ENCODE measurements at places on chromosomes 12 and 14. TPM values are rescaled to one million over a fixed set of nuclear protein-coding genes. Genes with fewer than 3 reads are reported as not detected.
A peak's percentile ranks its signal among the peaks of the same experiment; 100 is the strongest.

The MMP19 gene
- total RNA-seq: 0.08 TPM

GRCh38 chr14:96586921-96587822, 85.0 kb downstream of the PAPOLA start:
- no peak for DNase-seq

GRCh38 chr14:101017209-101017608, 113.7 kb upstream of the RTL1 start:
- DNase-seq: no peak

DNA sequence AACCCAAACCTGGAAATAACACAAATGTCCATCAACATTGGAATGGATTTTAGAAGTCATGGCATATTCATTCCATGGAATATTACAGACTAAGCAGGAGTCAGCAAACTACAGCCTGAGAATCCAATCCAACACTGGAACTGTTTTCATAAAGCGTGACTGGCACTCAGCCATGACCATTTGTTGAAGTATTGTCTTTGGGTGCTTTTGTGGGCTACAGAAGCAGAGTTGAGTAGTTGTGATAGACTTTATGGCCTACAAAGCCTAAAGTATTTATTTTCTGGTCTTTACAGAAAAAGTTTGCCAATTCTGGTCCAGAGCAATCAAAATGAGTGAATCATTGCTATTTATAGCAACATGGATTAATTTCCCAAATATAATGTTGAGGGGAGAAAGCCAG, 34.5 kb upstream of the FRS2 start:
- no peak for DNase-seq

DNA sequence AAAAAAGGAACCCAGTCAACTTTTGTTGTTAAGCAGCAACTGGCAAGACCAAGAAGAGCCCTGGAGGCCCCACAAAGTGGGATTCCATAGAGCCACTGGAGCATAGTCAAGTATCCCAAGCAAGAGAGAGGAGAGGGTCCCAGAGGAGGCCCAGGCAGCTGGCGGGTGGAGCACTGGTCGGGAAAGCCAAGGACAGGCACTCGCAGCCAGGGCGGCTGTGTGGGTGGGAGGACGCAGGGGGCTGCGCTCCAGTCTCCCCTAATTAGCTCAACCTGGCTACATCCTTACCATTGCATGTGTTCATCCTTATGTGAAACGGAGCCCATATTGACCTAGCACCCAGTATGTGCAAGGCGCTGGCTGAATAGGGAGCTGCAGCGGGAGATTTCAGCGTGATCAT, 18.3 kb upstream of the ZFP36L1 start:
- no peak for DNase-seq

The ACVRL1 gene
- total RNA-seq: 4.7 TPM

GRCh38 chr14:55303691-55304145, 32.5 kb downstream of the FBXO34 start:
- no peak for DNase-seq

DNA sequence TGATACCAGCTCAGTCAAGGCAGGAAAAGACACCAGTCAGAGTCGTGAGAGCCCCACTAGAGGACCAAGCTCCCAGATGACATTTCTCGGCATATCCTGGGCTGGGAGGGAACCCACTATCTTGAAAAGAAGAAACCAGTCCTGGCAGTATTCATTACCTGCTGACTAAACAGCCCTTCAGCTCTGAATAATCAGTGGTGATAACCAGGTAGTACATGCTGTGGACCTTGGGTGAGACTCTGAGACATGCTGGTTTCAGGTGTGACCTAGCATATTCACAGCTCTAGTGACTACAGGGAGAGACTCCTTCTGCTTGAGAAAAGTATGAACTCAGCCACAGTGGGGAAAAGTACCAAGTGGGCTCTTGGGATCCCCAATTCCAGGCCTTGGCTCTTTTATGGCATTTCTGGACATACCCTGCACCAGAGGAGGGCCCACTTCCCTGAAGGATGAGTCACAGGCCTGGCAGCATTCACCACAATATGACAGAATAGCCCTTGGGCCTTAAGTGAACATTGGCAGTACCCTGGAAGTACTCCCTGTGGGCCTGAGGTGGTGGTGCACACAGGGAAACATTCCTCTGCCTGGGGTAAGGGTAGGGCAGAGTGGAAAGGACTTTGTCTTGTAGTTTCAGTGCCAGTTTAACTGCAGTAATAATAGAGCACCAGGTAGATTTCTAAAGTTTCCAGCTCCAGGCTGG, 82.6 kb upstream of the SLC38A4 start:
- DNase-seq: no peak

DNA sequence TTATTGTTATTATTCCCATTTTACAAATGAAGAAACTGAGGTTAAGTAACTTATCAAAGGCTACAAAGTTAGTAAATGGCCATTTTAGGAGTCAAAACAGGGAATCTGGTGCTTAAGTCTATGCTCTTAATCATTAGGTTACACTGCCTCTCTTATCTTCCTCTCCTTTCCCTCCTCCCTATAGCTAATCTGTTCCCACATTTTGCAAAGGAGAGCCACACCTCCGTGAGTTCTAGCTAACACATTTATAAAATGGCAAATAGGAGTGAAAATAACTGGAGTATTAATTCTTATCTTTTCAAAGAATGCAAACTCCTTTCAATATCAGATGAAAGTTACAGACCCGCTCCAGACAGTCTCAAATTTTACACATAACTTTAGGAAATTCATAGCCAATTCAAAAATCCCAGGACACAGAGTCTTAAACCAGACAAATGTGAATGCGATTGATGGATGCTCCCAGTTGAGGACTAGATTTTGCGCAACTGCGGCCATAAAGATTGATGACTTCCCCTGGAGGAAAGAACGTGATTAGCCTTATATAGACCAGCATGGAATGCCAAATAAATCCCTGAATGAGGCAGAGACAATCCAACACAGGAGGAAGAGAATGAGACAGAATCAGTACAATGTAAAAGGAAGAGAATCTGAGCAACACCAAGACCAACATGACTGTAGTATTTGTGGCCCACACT, 225.0 kb upstream of the ARID2 start:
- no peak for DNase-seq

GRCh38 chr14:101717663-101718490, 43.6 kb upstream of the PPP2R5C start:
- DNase-seq: no peak

The CACNA2D4 gene
- 3.2 TPM for total RNA-seq

DNA sequence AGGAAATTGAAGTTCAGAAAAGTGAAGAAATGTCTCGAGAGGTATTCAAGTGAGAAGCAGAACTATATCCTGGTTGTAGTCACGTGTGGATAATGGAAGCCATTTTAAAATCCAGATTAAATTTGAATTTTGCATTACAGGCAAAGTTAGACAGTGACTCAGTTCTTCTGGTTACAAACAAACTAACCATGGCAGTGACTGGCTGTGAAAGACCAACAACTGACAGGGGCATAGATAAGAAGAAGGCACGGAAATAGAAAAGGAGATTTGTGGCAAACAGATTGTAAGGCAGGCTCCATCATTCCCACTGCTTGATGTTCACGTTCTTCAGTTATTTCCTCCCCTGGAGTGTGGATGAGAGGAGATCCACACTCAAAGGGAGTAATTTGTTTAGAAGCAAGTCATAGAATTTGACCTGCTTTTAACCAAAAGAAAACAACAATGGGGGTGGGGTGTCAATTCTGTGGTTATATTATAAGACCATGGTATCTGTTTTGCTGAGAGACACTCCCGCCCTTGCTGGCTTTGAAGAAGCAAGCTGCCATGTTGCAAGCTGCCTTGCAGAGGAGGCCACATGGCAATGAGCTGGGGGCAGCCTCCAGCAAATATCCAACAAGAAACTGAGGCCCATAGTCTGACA, 795.3 kb downstream of the VRK1 start:
- no peak for DNase-seq

DNA sequence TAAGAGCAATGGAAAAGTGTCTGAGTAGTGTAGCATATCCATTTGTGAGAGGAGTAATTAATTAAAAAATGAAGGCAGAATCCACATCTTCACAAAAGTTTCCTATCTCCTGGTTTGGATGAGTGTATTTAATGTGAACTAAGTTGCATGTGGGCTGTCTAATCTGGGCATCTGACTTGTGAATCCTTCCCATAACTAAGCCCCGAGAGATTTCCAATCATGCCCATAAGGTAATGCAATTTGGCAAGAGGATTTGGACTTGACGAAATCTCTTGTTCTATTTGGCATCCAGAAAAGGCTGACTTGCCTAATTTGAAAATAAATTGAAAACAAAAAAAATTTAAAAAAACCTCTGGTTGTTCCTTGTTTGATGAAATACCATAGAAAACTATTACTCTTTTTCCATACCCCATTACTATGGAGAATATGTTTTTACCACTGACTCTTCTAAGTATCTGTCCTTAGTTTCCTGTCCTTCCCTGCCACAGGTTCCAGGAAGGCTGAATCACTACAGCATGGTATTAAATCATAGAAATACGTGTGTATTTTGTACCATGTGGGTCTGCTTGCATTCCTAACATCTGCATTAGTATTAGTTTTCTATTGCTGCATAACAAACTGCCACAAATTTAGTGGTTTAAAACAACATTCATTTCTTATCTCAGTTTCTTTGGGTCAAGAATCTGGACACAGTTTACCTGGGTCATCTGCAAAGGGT, 48.4 kb downstream of the ETV6 start:
- DNase-seq: no peak

DNA sequence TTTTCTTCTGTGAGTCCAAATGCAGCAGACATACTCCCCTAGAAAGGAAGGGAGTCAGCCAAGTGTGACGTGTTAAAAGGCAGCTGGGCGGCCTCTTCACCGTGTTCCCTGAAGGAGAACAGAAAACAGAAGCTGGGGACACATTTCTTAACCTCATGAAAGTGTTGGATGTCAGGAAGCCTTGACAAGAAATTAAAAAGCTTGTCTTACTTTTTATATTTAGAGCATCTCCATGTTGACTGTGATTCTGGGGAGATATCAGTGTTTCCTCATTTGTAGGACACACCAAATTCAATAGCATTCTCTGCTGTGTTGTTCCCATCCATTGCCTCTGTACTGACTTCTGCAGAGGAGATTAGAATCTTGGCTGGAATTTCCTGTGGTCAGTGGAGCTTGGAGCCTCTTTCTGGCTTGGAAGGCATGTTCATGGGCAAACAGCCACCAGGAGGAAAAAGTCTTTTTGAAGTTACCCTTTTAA, 93.7 kb downstream of the RMST start:
- DNase-seq: peak; percentile 74

The ADAM21 gene
- 0.08 TPM for total RNA-seq

The MYO1H gene
- not detected for total RNA-seq

The APOF gene
- total RNA-seq: not detected

DNA sequence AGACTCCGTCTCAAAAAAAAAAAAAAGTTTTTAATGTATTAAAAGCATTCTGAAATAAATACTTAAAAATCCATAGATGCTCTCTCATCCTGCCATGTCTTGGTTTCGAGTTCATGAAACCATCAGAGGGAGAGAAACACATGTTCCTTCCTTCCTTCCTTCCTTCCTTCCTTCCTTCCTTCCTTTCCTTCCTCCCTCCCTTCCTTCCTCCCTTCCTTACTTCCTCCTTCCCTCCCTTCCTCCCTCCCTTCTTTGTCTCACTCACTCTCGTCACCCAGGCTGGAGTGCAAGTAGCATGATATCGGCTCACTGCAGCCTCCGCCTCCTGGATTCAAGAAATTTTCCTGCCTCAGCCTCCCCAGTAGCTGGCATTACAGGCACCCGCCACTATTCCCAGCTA, 60.4 kb upstream of the DUSP6 start:
- no peak for DNase-seq

- no peak for DNase-seq
Observed at GRCh38 chr12:117688446-117688845, 280.3 kb downstream of the KSR2 start.

The OASL gene
- 1.4 TPM for total RNA-seq

The LRTM2 gene
- total RNA-seq: not detected

The ZDHHC22 gene
- not detected for total RNA-seq

DNA sequence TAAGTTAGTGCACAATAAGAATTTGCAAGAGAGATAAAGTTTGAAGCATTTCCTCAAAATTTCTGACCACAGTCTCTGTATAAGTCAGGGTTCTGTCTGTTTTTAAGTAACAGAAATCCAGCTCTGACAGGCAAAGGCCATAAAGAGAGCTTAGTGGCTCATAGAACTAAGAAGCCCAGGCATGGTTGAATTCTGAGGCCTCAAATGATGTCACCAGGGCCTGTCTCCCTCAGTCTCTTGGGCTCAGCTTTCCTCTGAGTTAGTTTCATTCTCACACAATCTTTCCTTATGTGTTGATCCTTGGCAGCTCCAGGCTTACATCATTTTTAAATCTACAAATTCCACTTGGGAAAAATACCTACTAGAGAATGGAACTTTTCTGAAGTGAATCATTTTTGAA, 173.4 kb upstream of the ATP2B1 start:
- DNase-seq: no peak

- no peak for DNase-seq
Observed at GRCh38 chr14:58788655-58789503, 151.1 kb downstream of the DACT1 start.

DNA sequence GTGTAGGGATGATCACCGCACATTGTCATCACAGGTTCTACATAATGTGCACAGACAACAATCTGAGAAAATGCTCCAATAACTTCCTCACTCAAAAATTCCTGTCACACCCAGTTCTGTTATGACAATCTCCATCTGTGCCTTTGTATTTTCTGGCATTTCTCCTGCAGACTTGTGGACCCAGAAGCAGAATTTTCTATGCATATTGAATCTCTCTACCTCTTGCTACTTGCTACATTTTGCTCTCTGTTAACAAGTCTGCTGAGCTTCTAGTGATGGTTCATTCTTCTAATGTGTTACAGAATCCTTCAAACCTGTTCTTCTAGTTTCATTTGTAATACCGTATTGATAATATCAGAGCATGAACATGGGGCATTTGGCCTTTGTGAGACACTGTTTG, 127.8 kb upstream of the PTPRQ start:
- no peak for DNase-seq

The IKZF4 gene
- 5.8 TPM for total RNA-seq

GRCh38 chr12:91703491-91704283, 442.0 kb downstream of the BTG1 start:
- no peak for DNase-seq

DNA sequence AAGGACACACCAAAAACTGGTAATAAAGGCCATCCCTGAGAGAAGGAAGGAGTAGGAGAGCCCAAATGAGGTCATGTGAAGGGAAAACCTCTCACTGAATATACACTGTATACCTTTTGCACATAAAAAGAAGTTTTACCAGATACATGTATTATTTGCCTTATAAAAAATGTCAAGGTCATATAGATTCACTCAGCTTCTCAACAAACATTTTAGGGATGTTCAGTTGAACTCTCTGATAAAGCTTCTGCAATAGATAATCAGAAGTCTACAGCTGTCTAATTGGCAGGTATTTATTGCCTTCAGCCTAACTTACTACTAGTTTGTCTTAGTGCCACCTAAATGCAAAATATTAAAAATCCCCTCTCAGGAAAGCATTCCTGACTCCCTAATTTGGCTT, 8.7 kb downstream of the SLC11A2 start:
- no peak for DNase-seq

The TAS2R50 gene
- total RNA-seq: 0.96 TPM
